ENCODE measurements at places on chromosomes 5 and 9.

GRCh38 chr5:78060421-78060820, 234.1 kb downstream of the AP3B1 start:
- DNase-seq, result no peak

DNA sequence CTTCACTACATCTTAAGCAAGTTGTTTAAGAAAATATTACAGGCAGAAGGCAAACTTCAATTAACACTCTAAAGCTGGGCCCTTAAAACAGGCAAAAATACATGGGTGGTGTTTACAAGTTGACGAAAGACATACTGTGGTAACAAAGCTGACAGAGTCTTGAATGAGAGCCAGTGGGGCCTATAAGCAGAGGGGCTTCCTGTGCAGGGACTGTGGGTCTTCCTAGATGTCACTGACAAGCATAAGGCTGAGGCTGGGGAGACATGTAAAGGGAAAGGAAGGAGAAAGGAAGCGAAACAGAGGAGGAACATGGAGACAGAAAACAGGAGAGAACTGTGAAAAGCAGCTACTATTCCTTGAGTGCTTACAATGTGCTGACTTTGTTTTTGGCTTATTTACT, 308.0 kb upstream of the RPS23 start:
- DNase-seq, result no peak

GRCh38 chr9:70259512-70259802, 679 bp downstream of the SMC5 start:
- DNase-seq, result no peak

- no peak for DNase-seq
These were observed 23.3 kb downstream of the KCNV2 start for GRCh38 chr9:2740616-2741015.

- DNase-seq, result no peak
These were observed 751.7 kb downstream of the TLE1 start for GRCh38 chr9:80937645-80938044.

DNA sequence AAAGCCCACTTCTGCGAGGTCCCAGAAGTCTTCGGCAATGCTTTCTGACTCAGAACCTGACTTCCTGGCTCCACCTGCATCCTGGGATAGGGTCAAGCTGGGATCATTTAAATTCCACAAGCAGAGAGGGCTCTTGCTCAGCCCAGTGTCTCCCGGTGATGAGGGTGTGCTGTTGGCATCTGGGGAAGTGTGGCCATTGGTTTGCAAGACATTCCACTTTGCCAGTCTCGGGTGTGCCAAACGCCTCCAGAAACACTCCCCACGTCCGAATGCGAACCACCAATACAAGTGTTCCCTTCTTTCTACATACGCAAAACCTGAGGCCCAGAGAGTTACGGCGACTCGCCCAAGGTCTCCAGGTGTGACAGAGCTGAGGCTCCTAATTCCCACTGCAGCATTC, 43.1 kb upstream of the FCN2 start:
- no peak for DNase-seq

GRCh38 chr9:116149844-116150243, 3.7 kb upstream of the PAPPA start:
- no peak for DNase-seq

GRCh38 chr9:23492126-23493002, 333.7 kb downstream of the ELAVL2 start:
- DNase-seq, result no peak

DNA sequence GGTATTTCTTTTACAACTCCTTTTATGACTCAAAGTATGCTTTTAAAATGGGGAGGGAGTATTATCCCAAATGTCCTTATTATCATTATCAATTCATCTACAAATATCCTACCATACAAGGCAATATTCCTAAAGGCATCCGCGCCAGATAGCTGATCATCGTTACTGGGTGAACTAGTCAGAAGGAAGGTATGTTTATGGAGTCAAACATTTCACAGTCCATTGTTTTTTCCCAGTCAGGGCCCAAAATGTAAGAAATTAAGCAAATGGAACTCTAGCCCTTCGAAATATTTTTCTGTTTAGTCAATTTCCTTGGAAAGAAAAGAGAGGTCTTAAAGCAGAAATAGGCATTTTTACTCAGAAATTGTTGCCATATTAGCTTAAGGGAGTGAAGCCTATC, 188.5 kb upstream of the CCNG1 start:
- no peak for DNase-seq
